ENCODE measurements at places on chromosomes 7 and 10.

DNA sequence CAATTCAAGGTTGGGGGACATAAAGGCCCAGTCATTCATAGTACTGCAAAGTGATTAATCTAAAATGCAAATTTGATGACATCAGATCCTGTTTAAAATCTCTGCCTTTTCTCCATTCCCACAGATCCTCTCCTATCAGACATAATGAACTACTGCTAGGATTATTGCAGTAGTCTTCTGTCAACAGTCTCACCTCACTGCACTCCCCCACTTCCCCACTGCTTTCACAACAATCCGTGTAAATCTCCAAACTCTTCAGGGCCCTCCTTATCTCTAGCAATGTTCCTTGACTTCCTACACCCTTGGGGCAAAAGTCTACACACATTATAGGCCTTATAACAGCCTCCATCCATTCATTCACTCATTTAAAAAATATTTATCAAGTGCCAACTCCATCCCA, 112.4 kb downstream of the KBTBD2 start:
- DNase-seq = no peak

- no peak for DNase-seq
Measured at GRCh38 chr7:108094346-108094745, 35.8 kb downstream of the LAMB4 start.

- no peak for DNase-seq
Measured at GRCh38 chr10:117950408-117950807, 96.3 kb downstream of the RAB11FIP2 start.

- no peak for DNase-seq
Measured at GRCh38 chr7:134941185-134941900, 45.0 kb upstream of the AGBL3 start.

DNA sequence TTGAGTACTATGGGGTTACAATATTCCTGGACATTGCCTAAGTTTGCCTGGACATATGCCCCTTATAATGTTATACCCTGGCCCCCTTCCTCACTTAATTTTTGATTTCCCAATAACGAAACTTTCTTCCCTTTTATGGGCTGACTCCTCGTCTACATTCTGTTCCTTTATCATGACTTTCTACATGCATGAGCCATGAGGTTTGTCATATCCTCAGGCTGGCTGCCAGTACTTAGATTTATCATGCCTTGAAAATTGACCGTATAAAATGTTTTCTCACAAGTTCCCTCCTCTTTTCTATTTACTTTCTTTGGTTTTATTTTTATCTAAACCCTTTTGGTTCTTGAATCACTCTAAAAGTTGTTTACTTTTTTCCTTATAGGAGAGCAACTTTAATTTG, 4.7 kb downstream of the DNAH11 start:
- no peak for DNase-seq

DNA sequence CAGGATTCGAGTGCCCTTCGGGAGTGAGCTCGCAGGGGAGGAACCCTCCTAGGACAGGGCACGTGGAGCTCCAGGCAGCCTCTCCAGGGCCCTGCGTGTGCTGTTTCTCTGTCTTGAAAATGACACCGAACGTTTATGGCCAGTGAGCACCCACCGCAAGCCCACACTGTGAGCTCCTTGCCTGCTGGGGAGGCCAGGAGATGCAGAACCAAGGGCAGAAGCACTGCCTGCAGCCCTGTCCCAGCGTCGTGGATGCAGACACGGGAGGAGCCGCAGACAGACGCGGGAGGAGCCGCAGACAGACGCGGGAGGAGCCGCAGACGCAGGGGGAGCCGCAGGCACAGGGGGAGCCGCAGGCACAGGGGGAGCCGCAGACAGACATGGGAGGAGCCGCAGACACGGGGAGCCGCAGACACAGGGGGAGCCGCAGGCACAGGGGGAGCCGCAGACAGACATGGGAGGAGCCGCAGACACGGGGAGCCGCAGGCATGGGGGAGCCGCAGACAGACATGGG, 314.4 kb downstream of the PTPRN2 start:
- no peak for DNase-seq

DNA sequence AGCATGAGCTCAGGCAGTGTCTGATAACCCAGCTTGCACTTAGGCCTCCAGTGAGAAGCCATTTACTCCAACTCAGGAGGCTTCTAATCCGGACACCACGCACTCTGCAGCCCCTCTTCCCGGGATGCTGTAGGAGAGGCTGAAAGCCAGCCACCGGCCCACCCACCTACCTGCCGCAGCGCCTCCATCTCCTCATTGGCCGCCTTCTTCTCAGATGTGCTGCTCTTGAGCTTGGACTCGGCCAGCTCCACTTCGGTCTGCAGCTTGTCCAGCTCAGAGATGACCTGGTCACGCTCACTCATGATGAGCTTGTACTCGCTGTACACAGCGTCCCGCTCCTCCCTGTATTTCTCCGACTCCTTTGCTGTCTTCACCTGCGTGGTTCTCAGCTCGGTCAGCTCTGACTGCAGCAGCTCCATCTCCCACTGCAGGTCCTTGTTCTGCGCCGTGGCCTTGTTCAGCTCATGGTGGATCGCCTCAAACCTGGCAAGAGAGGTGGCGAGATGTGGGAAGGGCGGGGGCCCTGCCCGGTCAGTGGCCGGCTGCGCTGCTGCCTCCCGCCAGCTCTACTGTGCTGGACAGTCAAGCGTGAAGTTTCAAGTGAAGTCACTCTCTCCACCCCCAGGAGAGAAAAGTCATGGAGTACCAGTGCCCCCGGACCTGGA, 84.7 kb downstream of the DLG5 start:
- DNase-seq = no peak

GRCh38 chr7:29622335-29623265, 59.0 kb downstream of the PRR15 start:
- no peak for DNase-seq

- no peak for DNase-seq
Measured at GRCh38 chr10:6232846-6233724, 30.4 kb downstream of the PFKFB3 start.

DNA sequence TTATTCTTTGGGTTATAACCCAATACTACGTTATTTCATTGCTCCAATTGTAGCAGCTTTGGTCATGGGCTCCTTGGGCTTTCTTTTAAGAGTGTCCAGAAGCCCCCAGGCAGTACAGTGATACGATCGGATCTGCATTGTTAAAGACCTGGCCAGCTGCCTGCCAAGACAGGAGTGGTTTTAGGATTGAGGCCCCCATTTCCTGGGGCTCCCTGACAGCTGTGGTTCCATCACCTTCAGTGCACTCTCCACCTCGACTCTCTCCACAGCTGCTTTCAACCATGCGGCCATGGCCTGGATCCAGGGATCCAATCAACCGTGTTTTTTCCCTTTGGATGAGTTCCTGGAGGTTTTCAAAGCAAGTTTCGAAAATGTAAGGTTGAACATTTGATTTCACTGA, 123.4 kb upstream of the BTBD16 start:
- no peak for DNase-seq

DNA sequence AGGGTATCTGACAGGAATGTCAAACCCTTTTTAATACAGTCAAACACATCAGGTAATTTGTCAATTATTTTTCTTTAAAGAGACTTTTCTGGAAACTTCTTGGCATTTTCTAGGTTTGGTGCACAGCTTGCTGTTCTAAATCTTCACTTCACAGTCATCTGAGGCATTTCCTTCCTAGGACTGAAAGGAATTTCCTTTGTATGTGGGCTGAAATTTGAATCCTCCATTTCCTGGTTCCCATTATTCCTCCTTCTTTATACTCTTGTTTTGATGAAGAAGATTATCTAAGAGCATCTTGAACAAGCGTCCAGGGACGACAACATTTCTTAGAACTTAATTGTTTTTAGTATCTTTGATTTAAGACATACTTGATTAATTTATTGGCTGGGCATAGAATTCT, 24.9 kb downstream of the CALD1 start:
- no peak for DNase-seq

GRCh38 chr10:43879742-43880141, 231.1 kb upstream of the ZNF32 start:
- DNase-seq = no peak

DNA sequence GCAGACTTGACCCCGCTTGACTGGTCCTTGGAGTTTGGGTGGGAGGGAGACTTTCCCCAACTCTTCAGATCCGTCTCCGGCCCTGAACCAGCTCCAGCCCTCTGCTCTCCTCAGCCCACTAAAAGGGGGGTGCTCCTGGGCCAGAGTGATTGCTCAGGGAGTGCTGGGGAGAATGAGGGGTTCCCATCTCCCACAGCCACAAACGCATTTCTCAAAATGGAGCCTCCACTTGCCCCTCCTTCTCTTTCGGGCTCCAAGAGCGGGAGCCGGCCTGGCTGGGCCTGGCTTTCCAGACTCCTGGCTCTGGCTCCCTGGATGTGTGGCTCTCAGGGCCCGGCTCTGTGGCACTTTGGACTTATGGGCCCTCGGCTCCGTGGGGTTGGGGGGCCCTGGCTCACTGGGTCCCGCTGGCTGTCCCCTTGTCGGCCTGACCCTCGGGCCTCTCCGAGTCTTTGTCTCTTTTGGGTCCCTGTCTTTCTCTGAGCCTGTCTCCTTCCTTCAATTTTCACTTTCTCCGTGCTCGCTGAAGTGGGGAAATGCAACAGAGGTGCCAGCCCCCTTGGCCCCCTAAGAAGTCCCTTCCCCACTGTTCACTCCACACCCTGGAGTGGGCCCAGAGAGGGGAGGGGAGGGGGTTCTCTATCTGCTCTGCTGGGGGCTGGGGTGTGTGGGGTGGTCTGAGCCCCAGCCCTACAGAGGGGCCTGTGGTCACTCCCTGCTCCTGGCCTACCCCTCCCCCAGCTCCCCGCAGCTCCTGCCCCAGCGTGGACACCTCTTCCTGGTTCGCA, 713 bp downstream of the LZTS2 start:
- DNase-seq = no peak

DNA sequence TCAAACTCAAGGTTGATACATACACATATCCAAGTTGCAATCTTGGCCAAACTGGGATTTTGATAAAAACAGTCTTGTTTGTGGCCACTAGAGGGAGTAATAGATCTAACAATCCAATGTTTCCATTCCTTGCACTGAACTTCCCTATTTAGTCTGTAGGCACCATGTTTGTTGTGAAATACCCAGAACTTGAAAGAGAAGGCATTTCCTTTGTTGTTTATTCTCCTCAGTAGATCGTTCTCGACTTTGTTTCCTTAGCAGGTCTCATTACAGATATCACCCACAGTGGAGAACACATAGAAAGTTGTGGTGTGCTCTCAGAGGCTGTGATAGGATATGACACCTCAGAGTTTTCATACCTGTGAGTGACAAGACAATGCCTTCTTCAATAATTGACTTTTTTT, 70.3 kb upstream of the MXI1 start:
- DNase-seq = no peak

DNA sequence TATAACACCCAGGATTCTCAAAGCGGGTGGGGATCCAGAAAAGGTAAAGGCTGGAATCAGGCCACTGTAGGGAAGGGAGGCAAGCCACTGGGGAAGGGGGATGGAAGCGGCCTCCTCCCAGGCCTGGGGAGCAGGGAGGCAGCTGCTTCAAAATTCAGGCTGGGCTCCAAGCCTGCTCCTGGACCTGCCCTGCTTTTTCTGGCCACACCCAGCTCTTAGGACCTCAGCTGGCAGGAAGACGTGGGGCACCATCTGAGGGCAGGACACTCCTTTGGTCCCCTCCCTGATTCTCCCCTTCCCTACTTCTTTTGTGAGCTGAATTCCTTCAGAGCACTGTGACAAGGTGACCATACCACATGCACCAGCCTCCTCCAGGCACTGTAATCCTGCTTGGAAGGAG, 4.6 kb upstream of the LBX1 start:
- no peak for DNase-seq

DNA sequence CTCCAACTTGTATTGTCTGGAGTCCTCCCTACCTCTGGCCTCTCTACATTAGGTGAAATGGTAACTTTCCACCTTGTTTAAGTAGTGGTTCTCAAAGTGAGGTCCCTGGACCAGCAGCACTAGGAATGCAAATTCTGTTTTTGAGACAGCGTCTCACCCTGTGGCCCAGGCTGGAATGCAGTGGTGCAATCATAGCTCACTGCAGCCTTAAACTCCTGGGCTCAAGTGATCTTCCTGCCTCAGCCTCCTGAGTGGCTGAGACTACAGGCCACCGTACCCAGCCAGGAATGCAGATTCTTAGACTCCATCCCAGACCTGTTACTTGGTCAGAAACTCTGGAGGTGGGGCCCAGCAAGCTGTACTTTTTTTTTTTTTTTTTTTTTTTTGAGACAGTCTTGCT, 6.8 kb upstream of the TBL2 start:
- no peak for DNase-seq

- no peak for DNase-seq
Measured at GRCh38 chr7:5206686-5207085, 16.7 kb downstream of the WIPI2 start.

- no peak for DNase-seq
Measured at GRCh38 chr10:111231779-111232178, 154.9 kb downstream of the ADRA2A start.

DNA sequence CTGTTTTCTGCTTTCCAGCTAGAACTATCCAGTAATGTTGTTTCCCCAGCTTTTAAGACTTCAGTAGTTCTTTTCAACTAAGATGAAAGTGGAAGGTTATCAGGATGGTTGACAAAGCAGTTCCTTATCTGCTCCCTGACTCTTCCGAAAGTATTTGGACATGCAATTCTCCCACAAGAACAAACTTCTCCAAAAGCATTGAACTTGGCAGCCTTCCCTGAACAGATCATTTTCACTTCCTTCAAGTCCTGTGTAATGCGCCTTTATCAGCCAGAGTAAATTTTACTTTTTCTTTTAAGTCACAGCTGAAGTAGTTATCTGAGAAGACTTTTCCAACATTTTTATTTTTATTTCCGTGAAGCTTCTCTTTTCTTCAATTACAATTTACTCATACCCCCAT, 39.7 kb downstream of the CDC14C start:
- DNase-seq = no peak

DNA sequence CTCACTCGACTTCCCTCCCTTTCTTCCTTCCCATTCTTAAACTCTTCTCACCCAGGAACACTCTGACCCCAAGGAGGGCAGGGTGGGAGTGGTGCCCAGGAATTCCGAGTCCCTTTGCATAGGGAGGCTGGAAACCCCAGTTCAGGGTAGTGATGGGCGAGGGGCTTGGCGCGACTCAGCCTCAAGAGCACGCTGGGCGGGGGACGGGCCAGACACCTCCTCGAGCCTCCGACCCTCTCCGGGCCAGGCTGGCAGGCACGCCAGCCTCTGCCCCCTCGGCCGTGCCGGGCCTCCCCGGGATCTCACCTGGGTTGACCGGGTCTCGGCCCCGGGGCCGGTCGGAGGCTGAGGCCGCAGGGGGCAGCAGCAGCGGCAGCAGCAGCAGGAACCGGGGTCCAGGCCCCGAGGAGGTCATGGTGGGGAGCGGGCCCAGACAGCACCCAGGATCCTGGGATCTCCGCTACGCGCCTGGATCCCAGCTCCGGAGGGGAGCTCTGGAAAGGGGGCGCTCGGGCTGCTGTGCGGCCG, 457 bp downstream of the PLOD3 start:
- DNase-seq = no peak

- no peak for DNase-seq
Measured at GRCh38 chr7:122790132-122790531, 87.4 kb upstream of the RNF148 start.

- no peak for DNase-seq
Measured at GRCh38 chr10:76209135-76209534, 777.7 kb downstream of the LRMDA start.

DNA sequence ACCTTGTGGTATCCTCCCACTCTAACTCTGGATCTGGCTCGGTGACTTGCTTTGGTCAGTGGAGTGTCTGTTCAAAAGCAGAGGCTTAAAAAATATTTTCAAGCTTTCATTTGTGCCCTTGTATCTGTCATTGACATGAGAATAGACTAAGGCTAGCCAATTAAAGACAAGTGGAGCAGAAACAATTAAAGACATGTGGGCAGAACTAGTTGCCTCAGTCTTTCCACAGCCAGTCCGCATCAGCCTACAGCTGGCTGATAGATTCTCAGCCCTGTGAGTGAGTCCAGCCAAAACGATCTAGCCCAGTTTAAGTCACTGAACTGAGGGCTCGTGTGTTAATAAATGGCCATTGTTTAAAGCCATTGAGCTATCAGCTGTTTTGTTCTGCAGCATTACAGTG, 185.2 kb upstream of the DGKB start:
- DNase-seq = no peak

All from cortex of kidney (tissue), 1 donor.